ENCODE measurements at places on chromosomes 3 and 15.
A peak's percentile ranks its signal among the peaks of the same experiment; 100 is the strongest.

GRCh38 chr15:40960151-40960885 is 7.0 kb downstream of the CHAC1 start:
- peaks cover 35% of the 10 kb centered on the region for H3K4me1 ChIP-seq
- no peak for DNase-seq
- H3K27me3 ChIP-seq = no peaks in the 10 kb centered on the region
- no peak overlapping the region for H3K4me3 ChIP-seq
- no peaks in the 10 kb centered on the region for H3K36me3 ChIP-seq
- H3K27ac ChIP-seq = no peak overlapping the region

DNA sequence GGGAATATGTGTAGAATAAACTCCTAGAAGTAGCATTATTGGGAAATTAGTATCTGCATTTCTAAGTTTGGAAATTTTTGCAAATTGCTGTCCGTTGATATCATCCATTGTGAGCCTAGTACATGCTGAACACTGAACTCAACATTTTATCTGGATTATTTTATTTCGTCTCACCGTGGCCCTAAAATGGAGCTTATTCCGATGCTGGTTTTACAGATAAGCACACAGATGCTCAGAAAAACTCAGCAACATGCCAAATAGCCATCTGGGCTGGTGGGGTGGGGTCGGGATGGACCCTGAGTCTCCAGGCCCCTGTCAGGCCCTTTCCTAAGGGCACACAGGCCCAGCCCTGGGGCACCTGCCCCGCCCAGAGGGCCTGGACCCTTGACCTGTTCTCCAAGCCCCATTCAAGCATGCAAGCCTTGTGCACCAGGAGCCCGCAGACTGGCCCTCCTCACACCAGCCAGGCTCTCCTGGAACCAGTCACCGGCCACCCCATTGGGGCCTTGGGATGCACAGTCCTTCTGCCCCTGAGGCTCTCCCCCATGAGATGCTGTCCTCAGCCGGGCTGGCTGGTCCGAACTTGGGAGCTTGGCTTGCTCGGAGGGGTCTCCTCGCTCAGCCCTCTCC is 20.7 kb upstream of the KLF13 start:
- H3K4me1 ChIP-seq = peaks cover 4% of the 10 kb centered on the region
- H3K27ac ChIP-seq = no peak overlapping the region
- DNase-seq = peak; percentile 6
- H3K27me3 ChIP-seq = peaks cover 3% of the 10 kb centered on the region
- H3K36me3 ChIP-seq = no peaks in the 10 kb centered on the region
- no peak overlapping the region for H3K4me3 ChIP-seq

GRCh38 chr3:158532099-158532734 is 38.8 kb upstream of the MLF1 start:
- no peak overlapping the region for H3K4me3 ChIP-seq
- no peak for DNase-seq
- H3K36me3 ChIP-seq = no peaks in the 10 kb centered on the region
- no peaks in the 10 kb centered on the region for H3K4me1 ChIP-seq
- no peak overlapping the region for H3K27ac ChIP-seq
- no peaks in the 10 kb centered on the region for H3K27me3 ChIP-seq

- H3K27ac ChIP-seq = no peak overlapping the region
- no peaks in the 10 kb centered on the region for H3K36me3 ChIP-seq
- H3K4me3 ChIP-seq = no peak overlapping the region
- H3K4me1 ChIP-seq = no peaks in the 10 kb centered on the region
- no peak for DNase-seq
Observed at GRCh38 chr3:43874731-43875130, 184.0 kb downstream of the ABHD5 start.

DNA sequence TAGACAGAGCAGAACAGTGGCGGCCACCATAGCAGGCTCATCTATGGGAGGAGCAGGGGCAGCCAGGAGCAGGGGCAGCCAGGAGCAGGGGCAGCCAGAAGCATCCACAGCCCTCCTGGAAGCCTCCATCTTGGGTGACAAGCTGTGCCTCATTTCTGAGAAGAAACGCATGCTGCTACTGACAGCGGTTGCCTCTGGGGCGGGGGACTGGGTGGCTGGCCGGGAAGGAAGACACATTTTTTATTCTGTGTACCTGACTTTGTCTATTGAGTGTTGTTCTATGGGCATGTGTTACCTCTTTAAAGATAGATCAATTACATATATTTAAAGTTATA is 71.5 kb upstream of the KLF13 start:
- H3K4me1 ChIP-seq = no peaks in the 10 kb centered on the region
- H3K36me3 ChIP-seq = no peaks in the 10 kb centered on the region
- H3K4me3 ChIP-seq = no peak overlapping the region

- no peak overlapping the region for H3K27ac ChIP-seq
- H3K4me3 ChIP-seq = no peak overlapping the region
- no peaks in the 10 kb centered on the region for H3K27me3 ChIP-seq
- H3K4me1 ChIP-seq = peaks cover 4% of the 10 kb centered on the region
- no peaks in the 10 kb centered on the region for H3K36me3 ChIP-seq
Observed at GRCh38 chr3:125262161-125262560, 49.6 kb upstream of the SLC12A8 start.

DNA sequence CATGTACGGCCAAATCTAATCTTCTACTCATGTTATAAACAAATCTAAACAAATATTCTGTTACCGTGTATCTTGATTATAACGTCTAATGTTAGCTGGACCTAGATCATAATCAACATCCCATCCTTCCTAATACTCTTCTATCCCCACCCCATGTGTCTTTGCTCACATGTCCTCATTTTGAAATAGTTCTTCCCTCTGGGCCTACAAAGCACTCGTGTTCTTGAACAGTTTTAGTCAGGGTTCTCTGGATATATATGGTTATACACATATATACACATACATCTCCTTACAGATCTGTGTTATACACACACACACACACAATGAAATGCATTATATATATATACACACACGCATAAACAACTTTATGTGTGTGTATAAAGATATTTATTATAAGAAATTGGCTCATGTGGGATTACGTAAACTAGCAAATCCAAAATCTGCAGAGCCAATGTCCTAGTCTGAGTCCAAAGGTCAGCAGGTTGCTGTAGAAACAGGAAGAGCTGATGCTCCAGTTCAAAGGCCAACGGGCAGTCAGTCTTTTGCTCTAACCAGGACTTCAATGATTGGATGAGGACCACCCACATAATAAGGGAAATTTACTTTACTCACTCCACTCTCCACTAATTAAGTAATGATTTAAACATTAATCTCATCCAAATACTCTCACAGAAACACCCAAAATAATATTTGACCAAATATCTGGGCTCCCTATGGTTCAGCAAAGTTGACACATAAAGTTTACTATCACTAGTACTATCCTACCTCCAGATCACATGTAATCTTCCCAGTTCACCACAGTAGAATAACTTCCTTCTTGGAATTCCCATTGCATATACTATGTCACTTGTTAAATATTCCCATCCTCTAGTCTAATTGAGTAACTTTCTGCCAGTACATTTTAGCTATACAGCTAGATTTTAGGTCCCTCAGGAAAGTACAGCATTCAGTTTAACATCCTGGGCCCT is 450.0 kb downstream of the ROBO1 start:
- no peaks in the 10 kb centered on the region for H3K27me3 ChIP-seq
- H3K36me3 ChIP-seq = no peaks in the 10 kb centered on the region
- H3K4me3 ChIP-seq = no peak overlapping the region
- no peaks in the 10 kb centered on the region for H3K4me1 ChIP-seq

DNA sequence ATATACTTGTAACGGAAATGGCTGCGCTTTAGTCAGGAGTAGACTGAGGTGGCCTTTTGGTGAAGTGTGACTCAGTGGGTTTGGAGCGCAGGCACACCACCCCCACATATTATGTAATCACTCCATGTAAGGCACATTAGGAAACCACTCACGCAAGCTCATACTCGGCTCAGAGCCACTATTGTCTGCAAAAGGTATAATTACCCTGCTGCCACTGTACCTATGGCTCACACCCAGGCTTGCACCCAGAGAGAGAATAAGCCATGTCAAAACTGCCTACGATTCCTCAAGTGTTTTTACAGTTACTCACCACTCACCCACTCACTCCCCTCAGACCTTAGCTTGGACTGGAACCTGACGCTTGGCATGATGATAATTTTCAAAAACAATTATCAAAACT is 611.9 kb upstream of the CCDC54 start:
- H3K27ac ChIP-seq = no peak overlapping the region
- no peaks in the 10 kb centered on the region for H3K27me3 ChIP-seq
- no peak for DNase-seq
- no peaks in the 10 kb centered on the region for H3K36me3 ChIP-seq
- no peaks in the 10 kb centered on the region for H3K4me1 ChIP-seq
- no peak overlapping the region for H3K4me3 ChIP-seq

- H3K27ac ChIP-seq = no peak overlapping the region
- no peaks in the 10 kb centered on the region for H3K27me3 ChIP-seq
- no peak overlapping the region for H3K4me3 ChIP-seq
- H3K4me1 ChIP-seq = no peaks in the 10 kb centered on the region
- H3K36me3 ChIP-seq = no peaks in the 10 kb centered on the region
- DNase-seq = no peak
Observed at GRCh38 chr15:70447928-70448698, 315.2 kb downstream of the UACA start.

DNA sequence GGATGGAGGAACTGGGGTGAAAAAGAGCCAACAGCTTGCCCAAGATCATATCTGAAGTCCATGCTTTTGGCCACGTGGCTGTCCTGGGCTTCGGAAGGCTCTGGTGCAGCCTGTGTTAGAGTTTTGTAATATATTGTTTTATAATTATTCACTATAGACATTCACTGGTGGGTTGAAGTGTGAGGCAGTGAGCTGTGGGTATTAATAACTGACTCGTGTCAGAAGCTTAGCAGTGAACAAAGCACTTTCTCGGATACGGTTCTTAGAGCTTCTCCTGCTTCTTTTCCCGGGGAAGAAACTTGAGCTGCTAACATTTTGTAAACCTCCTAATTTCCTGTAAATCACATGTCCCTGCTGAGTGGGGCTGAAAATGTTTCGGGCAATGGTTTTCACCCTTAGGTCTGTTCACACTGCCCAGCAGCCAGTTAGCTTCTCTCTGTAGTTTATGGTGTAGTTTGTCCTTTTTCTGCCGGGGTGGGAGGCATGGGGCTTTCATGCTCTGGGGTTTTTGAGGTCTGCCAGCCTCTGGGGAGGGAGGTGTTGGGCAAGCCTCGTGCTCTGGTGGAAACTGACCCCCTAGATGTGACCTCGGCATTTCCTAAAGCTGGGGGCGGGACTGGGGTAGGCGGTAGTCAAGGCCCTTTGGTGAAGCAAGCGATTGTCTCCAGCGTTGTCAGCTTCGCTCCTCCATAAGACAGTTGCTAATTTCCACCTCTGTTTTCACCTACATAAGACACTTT is 1.7 kb downstream of the MRAS start:
- H3K4me3 ChIP-seq = peak overlapping the region; percentile 74
- H3K36me3 ChIP-seq = peaks cover 8% of the 10 kb centered on the region
- DNase-seq = no peak
- no peaks in the 10 kb centered on the region for H3K27me3 ChIP-seq

DNA sequence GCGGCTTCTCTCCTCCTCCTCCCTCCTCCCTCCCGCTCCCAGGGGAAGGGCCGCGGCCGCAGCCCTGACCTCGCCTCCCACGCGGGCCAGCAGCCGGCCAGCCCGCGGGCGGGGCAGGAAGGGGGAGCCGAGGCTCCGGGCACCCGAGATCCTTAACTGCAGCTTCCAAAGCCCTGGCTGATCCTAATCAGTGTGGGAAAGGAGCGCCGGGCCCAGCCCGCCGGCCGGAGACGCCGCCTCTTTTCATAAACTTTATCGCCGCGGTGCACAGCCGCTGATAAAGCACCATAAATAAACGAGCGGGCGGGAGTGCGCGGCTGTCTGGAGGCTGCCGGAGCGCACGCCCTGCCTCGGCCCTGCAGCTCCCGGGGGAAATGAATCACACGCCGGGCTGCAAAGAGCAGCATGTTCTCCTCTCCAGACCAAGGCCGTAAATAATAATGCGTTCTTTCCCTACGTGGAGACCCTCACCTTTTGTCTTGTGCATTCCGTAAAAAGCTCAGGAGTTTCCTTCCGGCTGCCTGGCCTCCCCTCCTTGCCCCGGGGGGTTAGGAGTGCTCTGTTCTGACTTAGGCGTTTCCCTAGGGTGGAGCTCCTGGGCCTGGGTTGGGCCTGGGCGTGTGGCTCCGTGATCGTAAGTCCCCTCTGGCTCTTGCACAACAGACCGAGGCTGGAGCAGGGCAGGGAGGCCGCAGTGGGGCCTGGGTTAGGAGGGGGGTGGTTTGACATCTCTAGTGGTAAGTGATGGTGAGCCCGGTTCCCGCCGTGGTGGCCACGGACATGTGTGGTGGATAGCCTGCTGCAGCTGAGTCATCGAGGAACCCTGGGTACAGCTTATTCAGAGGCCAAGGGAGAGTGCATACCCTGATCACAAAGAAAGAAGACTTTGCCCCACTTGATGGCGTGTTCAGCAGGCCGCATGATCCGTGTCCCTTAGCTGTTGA is 132.6 kb upstream of the HES1 start:
- peak; percentile 85 for DNase-seq
- H3K36me3 ChIP-seq = no peaks in the 10 kb centered on the region
- H3K4me3 ChIP-seq = peak overlapping the region; percentile 43
- H3K27me3 ChIP-seq = no peaks in the 10 kb centered on the region
- peaks cover 33% of the 10 kb centered on the region for H3K4me1 ChIP-seq

DNA sequence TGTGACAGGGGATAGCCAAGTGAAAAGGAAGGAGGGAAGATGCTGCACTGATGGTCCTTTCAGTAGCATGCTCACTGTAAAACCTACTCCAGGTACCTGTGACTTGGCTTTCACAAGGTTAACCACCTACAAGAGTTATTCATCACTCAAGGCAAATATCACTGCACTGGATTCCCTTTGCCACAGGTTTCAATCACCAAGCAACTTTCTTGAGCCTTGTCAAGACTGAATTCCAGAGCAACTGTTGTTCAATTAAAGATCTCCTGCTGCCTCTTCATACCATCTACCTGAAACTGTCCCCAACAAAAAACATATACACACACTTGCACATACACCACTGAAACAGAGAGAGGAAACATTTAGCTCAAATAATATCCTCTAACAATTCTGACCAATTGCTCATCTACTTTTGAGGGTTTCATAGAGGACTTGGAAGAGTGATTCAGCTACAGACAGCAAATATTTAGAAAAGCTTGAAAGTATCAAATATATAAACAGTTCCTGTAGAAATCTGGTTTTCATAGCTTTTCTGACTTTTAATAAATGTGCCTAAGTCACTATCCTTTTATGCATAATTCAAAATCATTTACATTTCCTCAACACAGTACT is 6.5 kb downstream of the IGF2BP2 start:
- H3K36me3 ChIP-seq = no peaks in the 10 kb centered on the region
- peaks cover 44% of the 10 kb centered on the region for H3K27me3 ChIP-seq
- DNase-seq = no peak
- H3K27ac ChIP-seq = no peak overlapping the region
